ENCODE measurements at places on chromosomes 16 and 17.

GRCh38 chr16:28534542-28535373 lies 4.0 kb downstream of the NUPR1 start:
- DNase-seq, result no peak

GRCh38 chr16:70784692-70785555 lies 16.0 kb downstream of the VAC14 start:
- DNase-seq, result no peak

DNA sequence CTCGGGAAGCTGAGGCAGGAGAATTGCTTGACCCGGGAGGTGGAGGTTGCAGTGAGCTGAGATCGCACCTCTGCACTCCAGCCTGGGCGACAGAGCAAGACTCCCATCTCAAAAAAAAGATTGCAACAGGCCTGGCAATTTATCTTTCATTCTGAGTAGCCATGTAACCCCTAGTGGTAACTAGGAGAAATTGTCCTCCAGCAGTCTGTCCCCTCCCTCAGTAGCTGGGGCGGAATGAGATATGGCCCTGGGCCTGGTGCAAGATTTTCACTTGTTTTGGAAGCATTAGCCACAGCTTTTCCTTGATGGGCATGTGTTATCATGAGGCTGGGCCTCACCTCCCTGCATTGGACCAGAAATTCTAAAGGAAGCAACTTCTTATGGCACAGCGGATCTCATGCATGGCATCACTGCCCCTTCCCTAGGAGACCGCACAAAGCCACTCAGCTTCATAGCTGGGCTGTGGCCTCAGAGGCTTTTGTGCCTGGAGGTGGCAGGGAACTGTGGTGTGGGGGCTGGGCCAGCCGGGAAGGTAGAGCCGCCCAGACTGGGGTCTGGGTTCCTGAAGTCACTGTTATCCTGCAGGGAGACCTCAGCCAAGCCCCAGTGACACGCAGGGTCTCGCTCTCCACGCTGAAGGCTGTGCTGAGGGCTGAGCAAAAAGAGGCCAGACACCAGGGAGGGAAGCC lies 13.4 kb downstream of the NATD1 start:
- DNase-seq, result no peak

GRCh38 chr16:27319257-27319965 lies 5.6 kb downstream of the IL4R start:
- DNase-seq, result no peak

DNA sequence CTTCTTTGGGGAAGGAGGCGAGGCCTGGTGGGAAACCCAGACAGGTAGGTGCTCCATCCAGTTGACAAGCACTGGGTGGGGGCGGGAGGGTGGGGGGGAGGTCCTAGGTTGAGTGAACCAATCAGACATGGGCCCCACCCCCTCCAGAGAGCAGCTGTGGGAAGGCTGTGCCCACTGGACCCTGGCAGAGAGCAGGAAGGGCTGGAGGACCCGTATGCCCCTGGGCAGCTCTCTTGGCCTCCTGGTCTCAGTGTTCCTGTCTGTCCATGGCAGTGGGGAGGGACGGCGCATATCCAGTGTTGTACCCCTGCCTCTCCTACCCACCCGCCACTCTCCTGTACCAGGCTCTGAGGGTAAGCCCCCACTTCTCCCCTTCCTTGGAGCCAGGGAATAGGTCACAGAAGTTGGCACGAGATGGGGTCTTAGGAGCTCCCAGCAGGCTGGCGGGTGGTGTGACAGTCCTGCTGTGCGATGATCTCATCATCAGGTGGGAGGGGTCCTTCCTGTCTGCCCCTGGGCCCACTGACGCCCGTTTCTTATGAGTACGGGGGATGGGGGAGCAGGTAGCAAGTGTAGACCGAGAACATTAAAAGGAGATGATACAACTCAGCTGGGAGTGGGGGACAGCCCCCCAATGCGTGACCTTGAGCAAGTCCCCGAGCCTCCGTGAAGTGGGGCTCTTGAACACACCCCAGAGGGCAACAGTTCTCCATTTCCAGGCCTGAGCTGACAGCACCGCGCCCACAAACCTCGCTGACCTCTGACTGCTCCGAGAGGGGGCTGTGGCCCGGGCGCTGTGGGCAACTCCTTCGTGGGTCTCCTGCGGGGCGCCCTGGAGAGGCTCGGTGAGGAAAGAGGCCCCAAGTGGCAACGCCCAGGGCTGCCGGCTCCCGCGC lies 1.2 kb upstream of the ZFPM1 start:
- DNase-seq, result no peak

DNA sequence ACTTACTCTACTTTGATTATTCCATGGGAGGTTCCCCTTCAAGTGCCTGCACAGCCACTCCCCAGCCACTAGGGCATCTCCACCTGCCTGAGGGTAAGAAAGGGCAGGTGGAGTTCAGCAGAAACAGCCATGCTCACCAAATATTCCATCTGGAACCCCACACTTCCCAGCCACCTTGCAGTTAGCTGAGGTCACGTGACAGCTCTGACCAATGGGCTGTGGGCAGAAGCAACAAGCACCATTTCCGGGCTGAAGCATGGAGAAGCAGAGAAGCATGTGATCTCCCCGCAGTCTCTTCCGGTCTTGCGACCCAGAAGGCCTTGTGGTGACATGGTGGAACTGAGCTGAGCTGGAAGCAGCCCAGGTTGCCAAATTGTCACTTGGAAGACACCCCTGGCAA lies 108.6 kb downstream of the CCT6B start:
- no peak for DNase-seq

DNA sequence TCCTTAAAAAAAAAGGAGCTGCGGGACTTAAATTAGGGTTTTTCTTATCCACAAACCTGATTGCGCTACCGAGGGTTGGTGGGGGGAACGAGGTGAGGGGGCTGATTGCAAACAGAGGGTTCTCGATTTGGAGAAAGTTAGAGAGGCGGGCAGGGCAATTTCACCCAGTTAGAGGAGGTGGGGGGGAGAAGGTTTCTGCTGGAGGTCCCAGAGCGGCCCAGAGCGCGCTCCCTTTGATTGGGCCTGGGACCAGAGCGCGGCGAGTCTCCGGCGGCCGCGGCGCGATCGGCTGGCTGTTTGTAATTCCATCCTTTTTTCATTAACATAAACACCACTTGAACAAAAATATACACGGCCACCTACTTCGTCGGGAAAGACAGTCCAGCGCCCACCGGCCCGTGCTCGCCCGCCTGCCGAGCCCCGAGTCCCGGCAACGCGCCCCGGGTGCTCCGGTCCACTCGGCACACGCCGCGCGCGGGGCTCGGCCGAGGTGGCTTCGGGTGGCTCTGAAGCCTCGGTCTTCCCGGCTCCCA lies 13.3 kb upstream of the FOXF1 start:
- DNase-seq, result no peak

- no peak for DNase-seq
These were observed 42.5 kb downstream of the PSME3IP1 start for GRCh38 chr16:57143149-57143921.

GRCh38 chr17:4510618-4510941 lies 11.9 kb downstream of the SPNS2 start:
- DNase-seq, result no peak

- DNase-seq, result no peak
These were observed 765.5 kb downstream of the KCNJ2 start for GRCh38 chr17:70934835-70935234.

GRCh38 chr16:49292413-49292812 lies 10.8 kb upstream of the CBLN1 start:
- DNase-seq, result no peak

GRCh38 chr17:1612400-1612799 lies 16.2 kb downstream of the SLC43A2 start:
- DNase-seq, result peak; percentile 35

- DNase-seq, result peak; percentile 68
These were observed 59.8 kb upstream of the RPH3AL start for GRCh38 chr17:412211-413015.

- no peak for DNase-seq
These were observed 8.8 kb upstream of the ZNF263 start for GRCh38 chr16:3274490-3274889.

GRCh38 chr16:50970281-50970680 lies 180.8 kb downstream of the SALL1 start:
- DNase-seq, result no peak

GRCh38 chr17:29022074-29022473 lies 16.2 kb upstream of the SEZ6 start:
- DNase-seq, result no peak

DNA sequence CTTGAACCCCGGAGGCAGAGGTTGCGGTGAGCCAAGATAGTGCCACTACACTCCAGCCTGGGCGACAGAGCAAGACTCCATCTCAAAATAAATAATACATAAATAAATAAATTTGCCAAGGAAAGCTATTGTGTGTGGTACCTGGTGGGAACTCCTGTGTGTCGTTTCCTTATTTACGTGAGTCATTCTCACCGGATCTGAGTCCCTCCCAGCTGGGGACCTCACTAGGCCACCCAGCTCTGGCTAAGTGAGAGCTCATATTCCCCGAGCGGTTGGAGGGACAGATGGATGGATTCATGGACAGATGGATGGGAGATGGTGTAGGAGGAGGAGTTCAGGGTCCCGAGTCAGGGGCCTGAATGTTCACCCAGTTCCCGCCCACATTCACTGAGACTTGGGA lies 22.9 kb upstream of the C1QL1 start:
- peak; percentile 42 for DNase-seq

GRCh38 chr16:84499638-84500037 lies 4.8 kb downstream of the MEAK7 start:
- DNase-seq, result no peak

- no peak for DNase-seq
These were observed 109.6 kb upstream of the CDH5 start for GRCh38 chr16:66256919-66257318.

Data from kidney capillary endothelial cell (primary cell).